ENCODE measurements at places on chromosomes 7 and 10.

DNA sequence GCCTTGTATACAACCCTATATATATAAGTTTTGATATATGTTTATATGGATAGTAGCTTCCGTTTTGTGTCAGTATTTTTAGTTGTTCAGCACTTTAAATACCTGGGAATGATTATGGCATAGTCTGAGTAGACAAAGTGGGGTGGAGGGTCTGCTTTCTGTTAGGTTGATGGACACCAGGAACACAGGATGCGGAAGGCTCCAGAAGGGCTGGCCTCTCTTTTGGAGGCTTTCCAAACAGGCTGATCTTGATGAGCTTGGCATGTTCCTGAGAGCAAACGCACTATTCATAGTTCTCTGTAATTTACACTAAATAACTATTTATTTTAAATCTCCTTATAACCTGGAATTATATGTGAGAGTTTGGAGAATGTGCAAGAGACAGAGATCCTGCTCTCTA is 12.7 kb downstream of the AKR1E2 start:
- no peak for DNase-seq

DNA sequence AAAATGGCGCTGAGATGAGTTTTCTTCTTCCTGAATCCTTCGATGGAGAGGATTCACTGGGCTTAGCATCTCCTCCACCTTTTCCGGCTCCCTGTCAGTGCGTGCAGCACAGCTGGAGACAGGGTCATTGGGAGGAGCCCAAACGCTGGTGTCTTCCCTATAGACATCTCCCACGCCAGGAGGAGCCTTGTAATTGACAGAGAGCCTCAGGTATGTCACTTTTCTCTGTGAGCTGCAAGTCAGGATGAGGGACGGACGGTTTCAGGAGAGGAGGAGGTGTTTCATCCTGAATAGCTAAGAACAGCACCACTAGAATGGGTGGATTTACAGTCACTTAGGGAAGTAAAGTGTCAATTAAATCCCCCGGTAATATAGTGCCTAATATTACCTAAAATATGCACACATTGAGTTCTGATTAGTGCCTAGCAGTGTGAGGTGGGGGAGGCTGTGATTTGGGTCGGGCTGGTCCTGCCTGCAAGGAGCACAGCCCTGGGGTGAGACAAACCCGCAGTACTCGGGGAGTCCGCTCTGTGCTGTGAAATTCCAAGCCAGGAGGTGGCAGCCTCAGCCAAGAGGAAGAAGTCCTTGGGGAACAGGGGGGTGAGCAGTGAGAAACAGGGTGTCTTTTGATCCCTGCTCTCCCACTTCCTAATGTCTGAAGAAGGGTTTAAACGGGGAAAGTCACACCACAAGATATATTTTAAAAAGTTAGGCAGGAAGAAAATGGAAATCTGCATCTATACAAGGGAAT is 28.2 kb downstream of the IL15RA start:
- DNase-seq = peak; percentile 57

DNA sequence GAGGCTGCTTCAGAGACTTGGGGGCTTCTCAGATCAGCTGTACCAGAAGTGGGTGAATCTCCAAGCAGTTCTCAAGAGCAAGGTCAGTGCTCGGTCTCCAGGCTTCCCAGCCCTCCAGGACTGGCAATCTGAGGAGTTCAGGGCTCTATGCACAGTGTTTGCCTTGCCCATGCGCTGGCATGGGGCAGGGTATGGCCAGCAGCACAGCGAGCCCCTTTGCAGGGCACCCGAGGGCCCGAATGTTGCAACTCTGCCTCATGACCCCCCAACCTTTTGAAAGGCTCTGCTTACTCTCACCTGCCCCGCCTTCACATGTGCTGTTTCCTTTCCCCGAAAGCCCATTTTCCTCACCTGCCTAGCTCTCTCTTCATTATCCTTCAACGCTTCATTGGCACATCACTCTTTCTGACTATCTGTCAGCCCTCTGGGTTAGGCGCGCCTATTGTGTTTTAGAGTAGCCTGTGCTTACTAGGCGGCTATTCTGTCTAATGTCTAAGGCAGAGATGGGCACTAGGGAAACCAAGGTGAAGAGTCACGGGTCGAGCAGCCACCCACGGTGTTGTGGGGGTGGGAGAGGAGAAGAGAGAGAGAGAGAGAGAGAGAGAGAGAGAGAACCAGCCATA is 83.6 kb downstream of the WDFY4 start:
- no peak for DNase-seq

GRCh38 chr10:98659951-98660350 is 213.2 kb upstream of the HPS1 start:
- DNase-seq = peak; percentile 23

DNA sequence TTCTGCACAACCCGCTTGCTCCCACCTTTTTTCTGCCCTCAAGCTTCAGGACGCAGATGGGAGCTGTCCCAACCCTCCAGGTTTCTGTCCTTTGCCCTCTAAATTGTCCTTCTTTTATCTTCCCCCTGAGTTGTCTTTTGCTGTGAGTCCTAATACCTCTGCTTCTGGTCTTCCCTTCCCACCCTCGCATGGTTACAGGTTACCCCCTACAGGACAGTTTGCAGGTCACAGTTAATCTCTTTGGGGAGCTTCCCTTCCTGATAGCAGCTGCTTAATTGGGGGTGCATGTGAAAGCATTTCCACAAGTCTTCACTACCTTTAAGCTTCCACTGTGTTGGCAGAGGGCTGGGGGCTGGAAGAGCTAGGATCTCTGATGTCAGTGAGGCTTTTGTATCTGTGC is 121.5 kb upstream of the CXCL12 start:
- no peak for DNase-seq

DNA sequence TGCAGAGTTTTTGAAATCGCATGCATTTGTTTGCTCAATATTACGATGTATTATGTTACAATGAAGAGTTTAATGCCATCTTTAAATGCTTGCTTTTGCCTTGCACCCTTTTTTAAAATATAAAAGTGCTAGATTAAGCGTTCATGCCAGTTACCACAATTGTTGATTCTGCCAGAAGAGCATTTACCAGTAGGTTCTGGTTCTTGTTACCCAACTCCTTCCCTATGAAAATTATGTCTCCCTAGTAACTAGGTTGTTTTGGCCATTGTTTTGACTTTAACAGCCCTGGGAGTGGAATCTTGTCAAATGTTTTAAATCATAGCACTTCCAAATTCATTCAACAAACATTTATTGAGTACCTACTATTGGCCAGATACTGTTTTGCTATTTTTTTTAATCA is 32.8 kb upstream of the CDK14 start:
- no peak for DNase-seq

- DNase-seq = peak; percentile 84
These were observed 3.9 kb upstream of the IQUB start for GRCh38 chr7:123538189-123538714.

DNA sequence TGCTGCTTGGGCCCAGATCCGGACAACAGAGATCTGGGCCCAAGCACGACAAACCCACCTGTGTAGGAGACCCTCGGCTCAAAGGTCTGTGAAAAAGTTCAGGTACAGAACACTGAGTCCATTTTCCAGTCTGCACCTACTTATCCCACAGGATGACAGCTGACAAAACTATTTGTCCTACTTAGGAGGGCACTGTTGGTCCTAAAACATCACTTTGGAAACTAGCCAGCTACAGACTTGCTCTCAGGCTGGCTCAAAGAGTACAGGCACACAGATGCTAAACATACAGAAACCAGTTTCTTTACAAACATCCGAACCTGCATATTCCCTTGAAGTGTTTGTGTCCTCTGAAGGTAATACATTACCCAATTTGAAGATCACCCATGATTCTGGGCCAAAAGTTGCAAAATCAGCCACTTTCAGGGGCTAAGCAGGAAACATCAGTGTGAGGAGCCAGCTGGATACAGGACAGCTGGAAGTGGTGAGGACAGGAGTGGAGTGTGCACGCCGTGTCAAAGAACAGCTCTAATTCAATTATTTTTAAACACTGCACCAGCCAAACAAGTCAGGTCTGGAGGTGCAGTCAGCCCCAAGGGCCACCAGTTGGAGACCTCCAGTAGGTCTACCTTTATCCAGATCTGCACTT is 88.5 kb downstream of the NOC3L start:
- no peak for DNase-seq

DNA sequence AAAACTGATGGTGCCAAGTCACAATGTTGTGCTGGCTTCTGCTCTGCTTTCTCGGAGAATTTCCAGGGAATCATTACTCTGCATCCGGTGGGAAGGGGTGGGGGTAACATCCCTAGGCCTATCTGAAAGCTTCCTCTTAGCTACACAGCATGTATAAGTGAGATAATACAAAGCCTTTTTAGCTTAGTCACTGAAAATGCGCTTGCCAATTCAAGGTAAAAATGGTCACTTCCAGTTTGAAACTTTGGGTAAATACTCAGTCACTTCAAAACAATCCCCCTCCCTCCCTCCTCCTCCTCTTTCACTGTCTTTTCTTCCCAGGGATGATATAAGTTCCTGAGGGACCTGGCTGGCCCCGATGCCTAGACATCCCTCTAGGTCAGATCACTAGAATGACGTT is 57.3 kb upstream of the APBB1IP start:
- no peak for DNase-seq

DNA sequence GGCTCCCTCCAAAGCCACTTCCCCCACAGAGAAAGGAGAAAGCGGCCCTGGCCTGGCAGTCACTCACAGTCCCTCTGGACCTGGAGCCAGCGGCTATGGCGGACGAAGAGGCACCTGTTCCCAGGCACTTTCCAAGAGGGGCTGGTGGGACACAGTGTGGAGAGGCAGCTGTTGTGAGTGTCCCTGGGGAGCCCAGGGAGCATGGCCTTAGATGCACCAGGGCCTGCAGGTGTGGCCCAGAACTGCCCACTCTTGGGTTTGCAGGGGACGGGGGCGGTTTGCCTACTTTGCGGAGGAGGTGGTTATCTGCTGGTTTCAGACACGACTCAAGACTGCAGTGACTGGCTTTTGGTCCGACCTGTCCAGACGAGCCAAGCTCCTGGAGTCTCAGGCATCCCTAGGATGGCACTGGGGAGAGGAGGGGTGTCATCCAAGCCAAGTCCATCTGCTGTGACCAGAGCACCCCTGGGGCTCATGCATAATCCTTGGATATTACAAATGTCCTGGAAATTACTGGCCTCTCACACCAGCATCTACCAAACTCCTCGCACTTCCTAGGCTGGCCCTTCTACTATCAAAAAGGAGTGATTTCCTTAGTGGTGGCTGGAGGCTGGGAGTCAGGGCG is 18.4 kb downstream of the CTBP2 start:
- DNase-seq = no peak

GRCh38 chr10:128062881-128063563 is 63.2 kb downstream of the MKI67 start:
- DNase-seq = no peak

DNA sequence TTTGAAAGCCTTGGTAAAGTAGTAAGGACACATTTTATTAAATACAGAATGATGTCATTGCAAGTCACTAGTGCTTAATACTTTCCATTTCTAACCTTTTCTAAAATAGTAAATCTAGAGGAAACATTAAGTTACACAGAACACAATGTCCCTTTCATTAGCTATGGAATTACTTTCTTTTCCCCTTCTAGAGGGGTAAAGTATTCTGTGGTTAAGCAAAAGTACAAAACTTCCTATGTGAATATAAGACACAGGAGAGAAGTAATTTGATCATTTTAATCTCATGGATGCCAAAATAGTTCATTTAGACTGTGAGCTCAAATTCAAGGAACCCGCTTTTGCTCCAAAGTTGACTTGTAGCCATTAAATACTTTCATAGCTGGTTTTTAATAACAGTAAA is 49.8 kb downstream of the SEMA3E start:
- no peak for DNase-seq

- DNase-seq = peak; percentile 89
These were observed 78.1 kb upstream of the RHEB start for GRCh38 chr7:151597541-151598444.

DNA sequence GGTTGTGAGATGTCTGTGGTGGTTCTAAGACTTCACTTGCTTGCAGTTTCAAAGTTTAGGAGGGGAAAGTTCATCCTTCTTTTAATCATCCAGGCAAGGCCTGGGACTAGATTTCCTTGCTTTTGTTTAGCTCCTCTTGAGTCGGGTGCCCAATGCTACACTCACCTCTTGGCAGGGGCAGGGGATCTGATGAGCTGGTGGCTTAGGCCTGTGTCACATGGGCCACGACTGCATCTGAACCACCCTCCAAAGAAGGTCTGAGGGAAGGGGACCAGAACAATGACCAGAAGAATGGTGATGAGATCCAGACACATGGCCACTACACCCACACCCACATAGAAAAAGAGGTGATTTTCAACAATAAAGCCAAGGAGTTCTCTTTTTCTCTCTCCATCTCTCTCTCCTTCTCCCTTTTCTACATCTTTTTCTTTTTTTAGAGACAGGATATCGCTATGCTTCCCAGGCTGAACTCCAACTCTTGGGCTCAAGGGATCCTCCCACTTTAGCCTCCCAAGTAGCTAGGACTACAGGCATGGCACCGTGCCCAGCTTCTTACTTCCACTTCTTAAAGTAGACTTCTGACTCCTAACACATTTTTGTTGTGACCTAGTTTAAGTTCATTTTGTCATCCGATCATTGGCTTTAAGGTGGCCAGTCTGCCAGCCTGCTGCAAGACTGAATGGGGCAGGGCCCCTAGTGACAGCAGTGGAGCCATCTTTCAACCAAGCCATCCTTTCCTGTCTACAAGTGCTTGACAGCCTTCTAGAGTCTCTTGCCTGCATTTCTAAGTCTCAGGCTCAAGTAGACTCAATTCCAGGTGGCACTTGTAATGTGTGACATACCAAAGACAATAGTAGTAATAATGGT is 350.9 kb downstream of the RNLS start:
- no peak for DNase-seq

GRCh38 chr7:152006336-152006735 is 19.1 kb upstream of the GALNT11 start:
- DNase-seq = no peak

DNA sequence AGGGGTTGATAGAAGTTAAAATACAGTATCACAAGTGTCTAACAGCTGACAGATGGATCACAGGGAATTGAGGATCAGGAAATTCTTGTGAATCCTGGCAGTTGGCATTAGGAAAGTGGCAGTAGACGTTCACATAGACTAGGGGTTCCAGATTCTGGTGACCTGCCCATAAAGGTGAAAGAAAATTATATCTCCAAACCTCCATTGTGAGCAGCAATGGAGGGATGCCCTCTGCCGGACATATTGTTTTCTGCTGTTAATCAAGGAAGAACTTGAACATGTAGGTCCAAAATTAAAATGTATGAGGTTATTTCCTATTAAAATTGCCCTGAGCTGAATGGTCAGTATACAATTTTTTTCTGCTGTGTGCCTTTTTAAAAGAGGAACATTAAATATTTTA is 5.1 kb downstream of the NME8 start:
- DNase-seq = no peak

GRCh38 chr7:117285826-117286225 is 37.0 kb downstream of the WNT2 start:
- no peak for DNase-seq

GRCh38 chr7:259191-259505 is 30.8 kb upstream of the FOXL3 start:
- DNase-seq = no peak

GRCh38 chr7:134514663-134515062 is 12.7 kb upstream of the AKR1B10 start:
- DNase-seq = peak; percentile 80

All from mesenchymal stem cell (in vitro differentiated cells and primary cell).